ENCODE measurements at places on chromosomes 5 and 9. TPM values are rescaled to one million over a fixed set of nuclear protein-coding genes. Genes with fewer than 3 reads are reported as not detected.

- DNase-seq = no peak
These were observed 18.4 kb upstream of the ALDOB start for GRCh38 chr9:101453776-101454570.

DNA sequence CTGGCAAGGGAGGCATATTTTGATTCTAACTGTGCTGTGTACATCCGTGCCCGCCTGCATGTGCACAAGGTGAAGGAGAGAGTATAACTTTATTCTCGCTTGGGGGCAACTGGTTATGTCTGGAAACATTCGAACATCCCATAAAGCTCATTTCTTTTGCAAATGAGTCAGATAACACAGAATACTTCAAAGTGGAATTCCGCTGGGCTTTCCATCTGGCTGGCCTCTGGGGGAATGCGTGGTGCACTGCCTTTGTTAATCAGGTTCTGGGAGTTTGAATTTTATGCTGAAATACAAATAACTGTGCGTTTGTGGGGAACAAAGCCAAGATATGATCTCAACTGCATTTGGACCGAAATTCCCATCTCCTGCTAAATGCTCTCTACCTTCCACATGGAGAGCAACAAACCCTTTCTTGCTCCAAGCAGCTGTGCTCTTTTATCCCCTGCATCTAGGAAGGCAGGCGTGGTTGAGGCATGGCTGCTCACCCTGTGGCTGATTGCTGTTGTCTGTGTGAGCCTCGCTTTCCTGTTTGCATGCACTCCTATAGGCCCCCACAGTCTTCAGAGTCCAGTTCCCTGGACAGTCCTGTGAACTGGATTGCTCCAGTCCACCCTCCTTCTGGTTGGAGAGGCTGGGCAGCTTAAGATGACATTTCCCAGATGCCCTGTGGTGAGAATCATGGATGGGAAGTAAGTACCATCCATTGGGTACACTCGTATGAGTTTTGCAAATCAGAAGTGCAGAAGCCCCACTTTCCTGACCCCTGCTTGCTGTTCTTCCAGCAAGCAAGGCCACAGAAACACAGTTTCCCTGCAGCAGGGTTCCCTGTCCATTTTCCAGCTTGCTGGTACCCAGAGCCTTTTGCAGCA is 82.9 kb upstream of the ALDH1B1 start:
- no peak for DNase-seq

DNA sequence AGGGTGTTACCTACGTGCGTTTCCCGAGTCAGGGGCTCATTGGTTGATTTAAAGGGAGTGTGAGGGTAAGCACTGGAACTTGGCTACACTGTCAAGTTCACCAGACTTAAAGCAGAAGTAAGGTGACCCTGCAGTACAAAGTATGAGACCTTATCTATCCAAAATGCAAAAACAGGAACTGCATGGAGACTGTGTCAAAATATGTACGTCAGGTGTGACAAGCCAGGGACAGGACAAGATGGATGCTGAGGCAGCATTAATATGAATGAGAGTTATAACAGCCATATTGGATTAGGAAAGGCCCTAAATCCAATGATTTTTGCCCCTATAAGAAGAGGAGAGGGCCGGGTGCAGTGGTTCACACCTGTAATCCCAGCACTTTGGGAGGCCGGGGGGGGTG is 15.4 kb upstream of the SUSD3 start:
- no peak for DNase-seq

DNA sequence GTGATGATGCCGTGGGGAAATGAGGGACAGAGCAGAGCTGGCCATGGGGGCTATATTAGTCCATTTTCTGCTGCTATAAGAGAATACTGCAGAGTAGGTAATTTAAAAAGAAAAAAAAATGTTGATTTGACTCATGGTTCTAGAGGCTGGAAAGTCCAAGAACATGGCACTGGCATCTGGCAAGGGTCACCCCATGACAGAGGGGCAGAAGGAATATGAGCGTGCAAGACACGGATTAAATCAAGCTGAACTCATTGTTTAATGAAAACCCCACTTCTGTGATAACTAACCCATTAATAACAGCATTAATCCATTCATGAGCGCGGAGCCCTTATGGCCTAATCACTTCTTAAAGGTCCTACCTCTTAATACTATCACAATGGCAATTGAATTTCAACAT is 68.8 kb downstream of the SNX18 start:
- no peak for DNase-seq

GRCh38 chr5:149381261-149381985 is 2.3 kb upstream of the IL17B start:
- no peak for DNase-seq

- DNase-seq = no peak
These were observed 170.4 kb downstream of the EFNA5 start for GRCh38 chr5:107500347-107500746.

DNA sequence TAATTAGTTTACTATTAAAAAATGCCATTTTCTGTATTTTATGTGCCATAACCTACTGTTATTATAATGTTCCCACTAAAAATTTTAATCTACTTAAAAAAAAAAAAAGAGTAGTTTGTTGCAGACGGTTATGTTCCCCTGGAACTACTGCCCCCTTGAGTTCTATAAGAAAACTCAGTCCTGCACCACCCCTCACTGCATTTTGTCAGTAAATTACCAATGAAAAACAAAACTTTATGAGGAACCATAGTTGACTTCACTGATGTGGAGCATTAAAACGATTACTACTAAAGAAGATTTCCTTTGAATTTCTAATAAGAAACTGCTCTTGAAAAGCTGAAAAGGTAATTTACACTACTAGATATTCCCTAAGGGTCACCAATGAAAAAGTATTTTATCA is 288.7 kb downstream of the FBXL17 start:
- no peak for DNase-seq

DNA sequence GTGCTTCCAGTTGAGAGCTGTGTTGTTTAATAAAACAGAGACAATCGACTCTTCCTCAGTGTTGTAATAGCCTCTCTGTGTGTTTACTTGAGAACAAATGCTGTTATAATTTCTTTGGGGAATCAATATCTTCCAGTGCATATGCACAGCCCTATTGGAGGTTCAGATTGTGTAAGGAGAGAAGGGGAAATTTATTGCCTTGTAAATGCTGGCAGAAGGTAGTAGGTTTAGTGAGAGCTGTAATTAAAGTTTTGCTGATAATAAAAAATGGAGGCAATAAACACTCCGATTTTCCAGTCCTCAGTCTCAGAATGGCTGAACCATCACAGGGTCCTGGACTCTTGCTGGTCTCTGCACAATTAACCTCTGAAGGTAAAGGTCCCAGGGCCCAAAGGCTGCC is 128.3 kb downstream of the C5orf15 start:
- DNase-seq = no peak

Gene WNT8A
- not detected for total RNA-seq

Gene OCLN
- total RNA-seq = 9.0 TPM

Gene STPG3
- total RNA-seq = not detected

Gene TAF11L6
- total RNA-seq = not detected

Gene ZNG1C
- total RNA-seq = 33.1 TPM

Measured in T-helper 17 cell (primary cell).